ENCODE measurements at places on chromosomes 16 and 17.

- DNase-seq: no peak
Measured at GRCh38 chr16:50467943-50468748, 80.0 kb upstream of the NKD1 start.

DNA sequence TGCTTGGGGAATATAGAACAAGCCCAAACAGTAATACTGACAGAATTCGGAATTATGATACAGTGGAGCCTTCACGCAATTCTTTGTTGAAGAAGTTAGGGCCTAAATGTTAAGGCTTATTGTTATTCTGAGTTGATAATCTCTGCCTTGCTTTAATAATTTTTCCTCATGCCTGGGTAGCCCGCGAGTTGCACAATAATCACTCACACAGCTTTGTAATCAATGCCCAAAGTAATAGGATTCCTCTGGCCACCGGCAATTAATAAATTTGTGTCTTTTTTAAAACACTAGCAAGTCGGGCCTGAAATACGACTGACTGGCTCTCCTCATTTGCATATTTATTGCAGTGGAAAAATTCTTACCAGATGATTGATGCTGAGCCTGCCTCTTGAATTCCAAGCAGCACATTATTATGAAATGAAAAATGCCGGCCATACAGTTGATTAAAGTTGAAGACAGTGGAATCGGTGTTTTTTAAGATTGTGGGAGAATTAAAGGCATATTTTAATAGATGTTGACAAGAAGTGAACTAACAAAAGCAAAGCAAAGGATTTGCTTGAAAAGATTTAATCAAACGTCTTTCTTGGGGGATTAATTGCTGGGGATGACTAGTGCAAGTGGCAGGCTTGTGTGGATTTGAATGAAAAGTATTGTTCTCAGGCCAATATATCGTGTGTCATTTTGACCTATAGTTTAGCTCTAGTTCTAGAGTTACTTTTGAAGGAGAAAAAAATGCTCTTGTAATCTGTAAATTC is 30.2 kb downstream of the AATF start:
- no peak for DNase-seq

- DNase-seq: no peak
Measured at GRCh38 chr17:28716740-28717577, 709 bp downstream of the RAB34 start.

DNA sequence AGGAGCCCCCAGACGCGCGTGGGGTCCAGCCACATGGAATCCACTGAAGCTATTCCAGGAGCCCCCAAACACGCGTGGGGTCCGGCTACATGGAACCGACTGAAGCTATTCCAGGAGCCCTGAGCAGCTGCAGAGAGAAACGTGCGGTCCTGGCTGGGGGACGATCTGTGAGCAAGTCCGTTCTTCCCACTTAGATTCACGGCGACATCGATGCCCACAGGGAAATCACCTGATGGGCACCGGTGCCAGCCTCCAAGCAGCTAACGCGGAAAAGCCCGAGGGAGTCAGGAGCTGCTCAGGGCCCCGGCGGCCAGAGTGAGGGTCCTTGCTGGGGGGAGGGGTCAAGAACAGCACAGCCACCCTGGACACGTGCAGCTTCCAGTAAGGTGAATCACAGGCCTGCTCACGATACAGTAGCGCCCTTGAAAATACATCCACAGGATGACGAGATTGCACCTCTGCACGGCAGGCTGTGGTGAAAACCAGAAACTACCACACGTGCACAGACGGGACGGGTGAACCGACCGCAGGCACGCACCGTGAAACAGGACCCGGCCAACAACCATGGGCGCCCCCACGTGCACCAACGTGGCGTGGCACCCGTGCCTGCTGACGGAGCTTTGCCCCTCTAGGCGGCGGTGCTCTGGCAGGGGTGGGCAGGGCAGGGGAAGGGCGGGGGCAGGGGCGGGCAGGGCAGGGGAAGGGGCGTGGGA is 77.7 kb upstream of the GNG13 start:
- DNase-seq: peak; percentile 11

DNA sequence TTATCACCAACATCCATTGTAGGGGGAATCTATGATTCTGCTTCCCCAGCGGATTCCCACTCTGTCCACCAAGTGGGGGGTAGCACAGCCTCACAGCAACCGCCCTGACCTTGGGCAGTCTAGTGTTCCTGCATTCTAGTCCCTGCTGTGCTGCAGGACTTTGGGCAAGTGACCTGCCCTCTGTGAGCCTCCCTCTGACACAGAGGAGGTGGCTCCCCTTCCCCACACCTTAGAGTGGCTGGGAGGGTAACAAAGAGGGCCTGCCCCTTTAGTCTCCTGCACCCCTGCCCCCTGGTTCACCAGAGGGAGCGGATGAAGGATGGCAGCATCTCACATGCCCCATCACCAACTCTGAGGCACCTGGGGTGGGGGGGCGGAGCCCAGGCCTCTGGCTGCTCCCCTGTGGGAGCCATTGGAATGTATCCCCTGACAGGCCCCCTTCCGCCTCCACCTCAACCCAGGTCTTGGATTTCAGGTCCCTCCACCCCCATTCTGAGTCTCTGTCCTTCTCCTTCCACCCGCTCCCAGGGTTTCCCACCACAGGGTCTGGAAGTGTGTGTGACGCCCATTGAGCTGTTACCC is 10.1 kb downstream of the GAS2L2 start:
- DNase-seq: no peak

GRCh38 chr16:29802416-29802935 is 3.9 kb upstream of the MAZ start:
- DNase-seq: no peak

DNA sequence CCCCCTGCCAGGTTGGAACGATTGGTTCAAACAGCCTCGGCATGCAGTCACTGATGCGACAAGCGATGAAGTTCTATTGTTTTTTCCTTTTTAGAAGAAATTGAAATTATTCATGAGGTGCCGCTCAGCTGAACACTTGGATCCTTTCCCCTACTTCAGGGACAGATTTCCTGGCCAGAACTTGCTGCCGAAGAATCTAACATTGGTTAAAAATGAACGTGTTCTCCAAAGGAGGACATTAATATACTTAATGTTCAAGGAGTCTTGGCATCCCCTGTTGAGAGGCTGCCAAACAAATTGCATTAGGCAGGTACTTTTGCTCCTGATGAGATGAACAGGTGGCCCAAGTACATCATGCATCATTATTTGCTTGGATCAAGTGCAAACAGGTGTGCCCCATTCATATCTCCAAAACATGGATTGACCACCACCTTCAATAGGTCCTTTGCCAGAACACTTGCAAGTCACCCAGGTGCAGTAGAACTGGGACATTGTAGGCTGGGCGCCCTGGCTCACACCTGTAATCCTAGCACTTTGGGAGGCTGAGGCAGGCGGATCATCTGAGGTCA is 437.2 kb downstream of the HAPSTR1 start:
- no peak for DNase-seq

DNA sequence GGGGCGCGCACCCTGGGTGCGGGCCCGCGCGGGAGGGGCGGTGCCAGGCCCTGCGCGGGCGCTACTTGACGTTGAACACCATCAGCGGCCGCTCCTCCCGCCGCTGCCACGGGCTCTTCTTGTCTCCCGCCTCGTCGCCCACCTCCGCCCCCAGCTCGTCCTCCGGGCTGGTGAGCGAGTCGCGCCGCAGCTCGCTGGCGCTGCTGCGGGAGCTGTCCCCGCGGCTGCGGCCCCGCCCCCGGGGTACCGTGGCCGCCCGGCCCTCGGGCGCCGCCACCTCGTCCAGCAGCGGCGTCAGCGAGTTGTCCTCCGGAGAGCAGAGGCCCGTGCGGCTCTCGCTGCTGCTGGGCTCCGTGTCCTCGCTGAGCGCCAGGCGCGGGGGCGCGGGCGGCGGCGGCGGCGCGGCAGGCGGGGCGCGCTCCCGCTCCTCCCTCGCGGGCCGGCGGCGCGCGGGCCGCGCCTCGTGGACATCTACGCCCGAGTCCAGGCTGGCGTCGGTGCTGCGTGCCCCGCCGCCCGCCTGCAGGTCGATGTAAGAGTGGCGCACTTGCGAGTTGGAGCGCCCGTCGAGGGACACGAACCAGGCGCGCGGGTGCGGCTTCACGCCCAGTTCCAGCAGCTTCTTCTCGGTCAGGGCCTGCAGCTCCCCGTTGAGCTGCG is 8.7 kb downstream of the GRN start:
- DNase-seq: no peak

DNA sequence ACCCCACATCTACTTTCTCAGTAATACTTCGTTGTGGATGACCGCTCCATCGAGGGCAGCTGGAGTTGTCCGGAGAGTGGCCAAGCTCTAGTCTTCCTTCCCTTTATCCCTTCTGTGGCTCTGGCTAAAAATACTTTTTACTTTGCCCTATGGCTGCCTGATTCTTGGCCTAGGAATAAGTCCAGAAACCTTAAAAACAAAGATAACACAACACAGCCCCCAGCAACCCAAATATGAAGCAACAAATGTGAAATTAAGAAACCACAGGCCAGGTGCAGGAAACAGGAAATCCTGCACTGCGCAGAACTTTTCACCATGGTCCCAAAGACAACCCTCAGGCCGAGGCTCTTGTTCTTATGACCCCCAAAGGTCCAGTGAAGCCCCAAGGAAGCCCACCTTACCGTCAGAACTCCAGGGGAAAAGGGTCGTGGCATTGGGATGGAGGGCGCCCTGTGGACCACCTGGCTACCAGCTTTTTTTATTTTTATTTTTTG is 26.0 kb downstream of the TK2 start:
- no peak for DNase-seq

- DNase-seq: no peak
Measured at GRCh38 chr17:48553826-48554225, 8.9 kb upstream of the HOXB2 start.

DNA sequence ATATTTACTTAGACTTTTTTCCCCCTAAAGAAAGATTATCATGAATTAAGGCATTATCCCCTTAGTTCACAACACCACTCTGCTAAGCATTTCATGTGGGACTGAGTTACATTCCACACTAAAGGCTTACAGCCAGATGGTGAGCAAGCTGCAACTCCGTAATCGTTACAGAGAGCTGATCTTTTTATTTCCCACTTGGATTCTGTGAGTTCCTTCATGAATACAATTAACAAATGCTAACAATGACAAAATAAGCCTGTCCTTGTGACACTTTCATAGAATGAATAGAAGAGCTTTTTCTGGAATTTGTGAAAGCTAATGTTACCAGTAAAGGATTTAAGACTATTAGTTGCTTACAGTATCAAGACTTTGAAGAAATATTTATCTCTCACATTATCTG is 8.7 kb downstream of the OGFOD1 start:
- no peak for DNase-seq

- no peak for DNase-seq
Measured at GRCh38 chr16:1165511-1165910, 12.6 kb downstream of the CACNA1H start.

- DNase-seq: no peak
Measured at GRCh38 chr16:67199011-67199807, at the start of gene ELMO3. ELMO3 (plus strand) TSS chr16:67199131; CDS start chr16:67199327, 196 bp downstream.

- no peak for DNase-seq
Measured at GRCh38 chr16:11029948-11030347, 85.6 kb downstream of the CLEC16A start.

DNA sequence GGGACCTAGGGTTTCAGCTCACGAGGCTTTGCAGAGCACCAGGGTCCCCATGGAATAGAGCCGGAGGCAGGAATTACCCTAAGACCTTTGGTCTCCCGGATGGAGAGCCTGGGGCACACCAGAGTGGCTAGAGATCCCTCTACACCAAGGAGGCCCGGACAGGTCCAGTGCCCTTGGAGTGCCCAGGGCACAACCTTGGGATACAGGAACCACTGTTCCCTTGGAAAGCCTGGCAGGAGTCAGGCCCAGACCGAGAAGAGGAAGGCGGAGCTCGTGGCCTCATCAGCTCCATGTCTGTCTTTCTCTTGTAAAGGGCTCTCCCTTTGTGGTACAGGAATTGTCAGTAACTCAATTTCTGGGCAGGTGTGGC is 3.8 kb upstream of the DBNDD1 start:
- DNase-seq: no peak

- no peak for DNase-seq
Measured at GRCh38 chr16:51416926-51417325, 265.9 kb upstream of the SALL1 start.

GRCh38 chr17:7281953-7282751 is 634 bp downstream of the SLC2A4 start:
- DNase-seq: no peak

GRCh38 chr16:11315510-11315909 is 29.7 kb upstream of the RMI2 start:
- DNase-seq: no peak

DNA sequence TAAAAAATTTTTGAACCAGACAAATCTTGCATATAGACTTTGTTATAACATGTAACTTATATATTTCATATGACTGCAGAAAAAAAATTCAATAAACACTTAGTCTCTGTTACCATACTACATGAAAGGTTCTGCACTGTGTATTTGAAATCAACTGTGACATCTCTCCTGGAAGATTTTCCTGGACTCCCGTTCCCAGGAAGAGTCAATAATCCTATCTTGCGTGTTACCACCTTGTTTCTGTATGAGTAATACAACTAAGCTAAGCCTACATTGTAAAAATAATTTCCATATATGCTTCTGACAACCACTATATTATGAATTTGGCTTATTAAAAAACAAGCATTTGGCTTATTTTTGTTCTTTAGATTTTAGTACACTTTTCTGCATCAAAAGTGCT is 665.6 kb upstream of the SOX9 start:
- DNase-seq: no peak

DNA sequence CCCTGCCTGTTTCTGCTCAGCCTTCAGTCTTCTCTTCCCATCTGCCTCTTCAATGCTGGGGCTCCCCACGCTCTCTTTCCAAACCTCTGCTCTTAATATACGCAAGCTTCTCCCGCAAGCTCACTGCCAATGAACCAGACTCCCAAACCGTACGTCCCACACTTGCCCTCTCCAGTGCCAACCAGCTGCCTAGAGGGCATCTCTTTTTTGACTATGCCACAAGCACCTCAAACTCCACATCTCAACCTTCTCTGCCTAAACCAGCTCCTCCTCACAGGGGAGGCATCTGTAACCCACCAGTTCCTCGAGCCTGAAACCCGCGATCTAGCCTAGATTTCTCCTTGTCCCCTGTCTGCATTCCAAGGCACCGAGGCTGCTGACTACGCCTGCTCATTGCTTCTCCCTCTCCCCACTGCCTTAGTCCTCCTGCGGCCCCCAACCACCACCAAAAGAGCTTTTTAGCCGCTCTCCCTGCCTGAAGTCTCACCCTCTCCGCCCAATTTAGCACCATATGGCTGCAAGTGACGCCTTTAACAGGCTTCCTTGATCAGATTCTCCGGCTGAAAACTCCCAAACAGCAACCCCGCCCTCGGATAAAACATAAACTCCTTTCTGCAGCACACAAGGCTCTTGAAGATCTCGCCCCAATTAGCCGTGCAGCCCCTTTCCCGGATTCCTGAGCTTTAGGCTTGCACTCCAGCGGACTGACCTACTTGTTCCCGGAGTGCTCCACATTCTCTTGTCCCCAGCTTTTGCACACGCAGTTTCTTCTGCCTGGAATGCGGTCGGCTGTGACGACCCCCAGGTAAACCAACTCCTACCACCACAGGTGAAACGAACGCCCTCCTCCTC is 1.5 kb downstream of the GGA2 start:
- no peak for DNase-seq

GRCh38 chr17:72458301-72458700 is 337.5 kb downstream of the SOX9 start:
- DNase-seq: no peak

DNA sequence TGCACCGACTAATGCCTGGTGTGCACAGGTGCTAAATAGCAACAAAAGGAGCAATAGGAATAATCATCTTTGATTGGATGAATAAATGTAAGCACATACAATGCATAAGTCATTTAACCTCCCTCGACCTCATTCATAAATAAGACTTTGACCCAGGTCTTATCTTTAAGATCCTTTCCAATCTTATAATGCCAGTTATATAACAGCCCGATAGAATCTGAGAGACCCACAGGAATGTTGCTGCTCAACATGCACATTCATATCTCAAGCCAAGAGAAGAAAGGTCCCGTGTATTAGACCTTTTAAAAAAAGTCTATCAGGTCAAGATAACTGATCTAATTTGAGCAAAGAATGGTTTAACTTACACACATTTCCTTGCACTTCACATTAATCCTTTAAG is 146.8 kb upstream of the SOX9 start:
- DNase-seq: no peak
